Stimulated activated CD8-positive, alpha-beta memory T cell treated with anti-CD3 and anti-CD28 coated beads, Interleukin-4, amount 100 ng/mL, for 1 hour (primary cell): ENCODE measurements at places on chromosomes 5 and 9.

DNA sequence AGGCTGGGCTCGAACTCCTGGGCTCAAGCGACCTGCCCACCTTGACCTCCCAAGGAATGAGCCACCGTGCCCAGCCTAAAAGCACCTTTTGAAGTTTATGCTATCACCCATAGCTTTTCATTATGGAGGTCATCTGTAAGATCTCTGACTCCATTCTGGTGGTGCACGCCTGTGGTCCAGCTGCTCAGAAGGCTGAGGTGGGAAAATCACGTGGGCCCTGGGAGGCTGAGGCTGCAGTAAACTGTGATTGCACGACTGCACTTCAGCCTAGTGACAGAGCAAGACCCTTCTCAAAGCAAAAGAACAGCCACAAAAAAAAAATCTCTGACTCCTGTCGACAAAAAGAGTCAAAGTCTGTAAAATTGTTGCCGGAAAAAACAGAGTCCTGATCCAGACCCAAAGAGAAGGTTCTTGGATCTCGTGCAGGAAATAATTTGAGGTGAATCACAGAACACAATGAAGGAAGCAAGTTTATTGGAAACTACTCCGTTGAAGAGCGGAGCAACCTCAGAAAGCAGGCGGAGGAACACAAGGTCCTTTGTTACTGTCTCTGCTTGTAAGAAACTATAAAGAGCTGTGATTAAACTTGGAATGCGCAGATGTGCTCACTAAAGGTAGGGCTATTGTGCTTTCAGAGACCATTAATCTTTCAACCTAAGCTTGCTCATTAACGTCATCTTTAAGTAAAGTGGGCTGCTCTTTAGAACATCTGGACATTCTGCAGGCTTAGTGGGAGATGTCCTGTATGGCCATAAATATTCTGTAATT, 2.0 kb upstream of the HAUS6 start:
- DNase-seq, result no peak

GRCh38 chr5:98563885-98564653, 209.4 kb upstream of the RGMB start:
- DNase-seq, result no peak

GRCh38 chr5:171984748-171985419, 21.6 kb downstream of the FBXW11 start:
- no peak for DNase-seq

DNA sequence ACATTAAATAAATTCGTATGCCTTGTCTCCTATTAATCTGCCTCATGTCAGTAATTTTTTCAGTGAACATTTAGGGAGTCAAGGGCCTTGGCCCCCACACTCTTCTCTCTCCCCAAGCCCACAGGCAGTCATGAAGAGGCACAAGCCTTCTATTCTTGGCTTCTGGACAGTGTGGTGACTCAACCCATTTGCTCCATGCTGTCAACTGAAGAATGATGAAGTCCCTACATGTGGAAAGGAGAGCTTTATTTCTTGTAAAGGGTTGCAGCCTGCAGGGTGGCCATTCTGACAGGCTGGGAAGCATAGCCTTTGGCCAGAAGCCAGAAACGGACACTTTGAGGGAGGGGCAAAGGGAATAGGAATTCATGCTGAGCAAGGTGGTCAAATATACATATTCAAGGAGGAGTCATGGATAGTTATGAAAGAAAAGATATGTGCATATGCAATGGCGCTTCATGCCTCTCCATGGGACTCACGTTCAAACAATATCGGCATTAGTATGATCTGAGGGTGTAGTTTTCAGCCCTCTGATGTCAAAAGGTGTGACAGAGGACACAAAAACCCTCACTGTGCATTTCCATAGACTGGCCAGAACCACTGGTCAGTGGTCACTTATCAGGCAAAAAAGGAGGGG, 31.3 kb downstream of the ANKRA2 start:
- no peak for DNase-seq

DNA sequence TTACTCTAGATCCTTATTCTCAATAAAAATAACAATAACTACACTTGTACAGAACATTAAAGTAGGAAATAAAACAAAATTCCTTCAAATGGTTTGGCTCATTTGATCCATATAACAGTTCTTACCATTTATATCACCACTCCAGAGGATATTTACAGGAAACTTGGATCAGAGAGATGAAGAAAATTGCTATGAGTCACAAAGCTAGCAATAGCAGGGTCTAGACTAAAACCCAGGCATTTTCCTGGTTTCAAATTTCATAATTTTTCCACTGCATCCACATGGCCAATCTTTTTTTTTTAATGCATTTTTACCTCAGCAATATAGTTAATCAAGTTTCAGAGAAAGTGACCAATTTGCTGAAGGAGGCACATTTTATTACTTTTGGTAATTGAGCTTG, 299.2 kb downstream of the ELAVL2 start:
- DNase-seq, result no peak

- DNase-seq, result no peak
Measured at GRCh38 chr5:113612060-113612496, 98.6 kb downstream of the YTHDC2 start.

GRCh38 chr9:131965103-131965502, 114.6 kb downstream of the MED27 start:
- no peak for DNase-seq

GRCh38 chr5:41281215-41281810, 68.0 kb upstream of the C6 start:
- DNase-seq, result no peak

- no peak for DNase-seq
Measured at GRCh38 chr5:77560677-77561263, 68.7 kb upstream of the WDR41 start.

DNA sequence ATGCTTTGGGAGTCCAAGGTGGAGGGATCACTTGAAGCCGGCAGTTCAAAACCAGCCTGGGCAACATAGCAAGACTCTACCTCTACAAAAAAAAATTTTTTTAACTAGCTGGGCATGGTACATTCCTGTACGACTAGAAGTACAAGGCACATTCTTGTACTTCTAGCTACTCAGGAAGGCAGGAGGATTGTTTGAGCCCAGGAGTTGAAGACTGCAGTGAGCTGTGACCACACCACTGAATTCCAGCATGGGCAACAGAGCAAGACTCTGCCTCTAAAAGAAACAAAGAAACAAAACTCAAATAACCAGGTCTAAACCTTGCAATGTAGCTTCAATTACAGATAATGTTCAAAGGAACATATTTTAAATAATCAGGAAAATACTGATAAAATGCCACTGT, 56.2 kb downstream of the SSBP2 start:
- DNase-seq, result no peak

DNA sequence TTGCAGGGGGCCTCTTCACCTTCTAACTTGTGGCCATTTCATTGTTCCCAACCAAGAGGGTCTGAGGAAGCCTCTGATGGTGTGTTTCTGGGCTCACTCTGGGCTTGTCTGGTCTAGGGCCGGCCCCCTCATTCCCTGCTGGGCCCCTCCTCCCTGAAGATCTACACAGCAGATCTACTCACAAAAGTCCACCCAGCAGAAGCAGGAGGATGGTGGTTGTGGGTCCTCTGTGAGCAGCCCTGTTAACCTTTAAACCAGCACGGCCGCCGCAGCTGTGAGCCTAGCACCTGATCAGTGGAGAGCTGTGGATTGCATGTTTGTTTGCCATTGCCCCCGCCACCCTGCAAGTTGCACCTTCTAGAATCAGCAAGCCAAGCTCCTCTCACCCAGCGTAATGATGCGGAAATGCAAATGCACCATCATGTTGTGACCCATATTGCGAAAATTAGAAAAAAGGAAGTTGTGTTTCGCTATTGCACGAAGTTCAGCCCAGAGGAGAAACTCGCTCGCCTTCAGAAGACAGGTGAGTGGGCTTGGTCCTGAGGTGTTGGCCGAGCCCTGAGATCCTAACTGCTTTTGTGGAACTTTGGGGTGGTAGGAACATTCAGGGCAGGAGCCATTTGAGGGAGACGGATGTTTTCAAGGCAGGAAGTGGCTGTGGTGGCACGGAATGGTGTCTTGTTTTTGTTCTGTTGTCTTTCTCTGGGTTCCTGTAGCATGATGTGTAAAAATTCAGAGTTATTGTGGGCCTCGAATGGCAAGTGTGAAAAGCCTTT, 16.7 kb downstream of the FGD3 start:
- DNase-seq, result peak; percentile 49

- no peak for DNase-seq
Measured at GRCh38 chr5:67045816-67046740, 150.5 kb downstream of the CD180 start.

- no peak for DNase-seq
Measured at GRCh38 chr9:8855046-8855445, 1055.5 kb upstream of the DMAC1 start.

DNA sequence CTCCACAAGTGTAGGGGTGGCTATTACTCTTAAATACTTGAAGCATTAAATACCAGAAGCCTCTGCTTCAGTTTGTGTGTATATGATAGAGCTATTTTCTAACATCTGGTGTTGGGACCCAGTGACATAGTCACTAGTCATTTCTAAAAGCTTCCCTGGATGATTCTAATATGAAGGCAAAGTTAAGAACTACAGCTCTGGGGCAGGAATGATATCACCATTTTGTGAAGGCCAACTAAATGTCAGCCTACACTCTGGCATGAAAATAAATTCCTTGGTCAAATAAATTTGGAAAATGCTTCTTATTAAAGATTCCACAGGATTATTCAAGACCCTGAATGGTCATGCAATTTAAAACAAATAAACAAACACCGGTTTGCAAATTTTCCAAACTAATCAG, 197.7 kb downstream of the PLK2 start:
- DNase-seq, result no peak

DNA sequence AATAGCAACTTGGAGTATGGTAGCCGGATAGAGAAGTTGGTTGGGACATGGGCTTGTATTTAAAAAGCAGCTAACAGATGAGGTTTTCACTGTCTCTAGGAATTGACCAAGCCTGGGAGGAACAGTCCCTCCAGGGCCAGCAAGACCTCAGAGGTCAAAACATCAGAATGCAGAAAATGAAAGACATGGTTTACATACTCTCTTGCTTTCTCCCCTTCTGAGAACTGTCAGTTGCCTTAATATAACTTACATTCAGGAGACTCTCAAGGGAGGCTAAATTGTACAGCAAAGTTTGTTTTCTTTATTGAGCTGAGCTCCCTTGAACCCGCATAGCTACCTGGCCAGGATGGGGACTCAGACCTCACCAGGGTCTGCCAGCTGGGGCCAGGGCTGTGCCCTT, 179.3 kb downstream of the GAS1 start:
- no peak for DNase-seq

DNA sequence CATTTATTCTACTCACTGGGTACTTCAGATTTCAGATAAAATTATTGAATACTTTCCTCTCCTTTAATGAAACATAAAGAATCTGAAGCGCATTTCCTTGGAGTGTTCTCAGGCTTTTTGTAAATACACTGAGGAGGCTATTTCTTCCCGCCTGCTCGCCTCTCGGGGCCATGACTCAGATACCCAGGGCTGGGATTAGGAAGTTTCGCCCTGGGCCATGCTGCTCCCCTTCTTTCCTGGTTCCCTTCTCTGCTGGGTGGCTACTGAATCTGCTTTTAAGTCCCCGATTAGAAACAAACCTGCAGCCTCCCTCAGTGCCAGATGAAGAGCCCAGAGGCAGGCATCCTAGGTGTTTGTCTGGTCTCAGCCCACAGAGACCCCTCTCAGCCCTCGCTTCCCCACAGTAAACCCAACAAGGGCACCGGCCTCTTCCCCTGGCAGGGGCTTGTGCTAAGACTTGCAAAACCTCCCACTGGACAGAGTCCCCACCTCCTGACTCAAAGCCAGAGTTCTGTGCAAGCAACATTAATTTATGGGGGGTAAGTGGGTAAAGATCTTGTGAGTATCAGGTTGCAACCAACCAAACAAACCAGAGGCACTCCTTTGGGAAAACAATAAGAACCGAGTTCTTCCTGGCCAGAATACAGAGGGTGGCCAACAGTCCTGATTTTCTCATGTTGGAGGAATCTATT, 30.7 kb upstream of the IRX1 start:
- no peak for DNase-seq

DNA sequence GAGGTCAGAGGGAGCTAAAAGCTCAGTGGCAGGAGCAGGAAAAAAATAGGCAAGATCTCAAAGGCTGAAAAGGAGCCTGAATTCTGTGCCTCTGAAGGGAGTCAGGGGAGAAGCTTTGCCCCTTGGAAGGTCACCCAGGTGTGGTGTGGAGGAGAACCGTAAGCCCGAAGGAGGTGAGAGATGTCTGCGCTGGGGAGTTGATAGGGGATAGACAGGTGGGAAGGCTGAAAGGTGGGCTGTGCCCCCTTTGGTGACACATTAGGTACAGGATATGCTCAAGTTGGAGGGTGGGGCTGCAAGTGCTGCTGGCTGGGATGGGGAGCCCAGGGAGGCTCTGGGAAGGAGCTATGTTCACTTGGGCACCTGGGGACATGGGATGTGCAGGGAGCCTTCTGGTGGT, 217.7 kb downstream of the PAX5 start:
- DNase-seq, result no peak

GRCh38 chr5:23419115-23419514, 88.3 kb upstream of the PRDM9 start:
- no peak for DNase-seq

- no peak for DNase-seq
Measured at GRCh38 chr5:169527066-169527465, 56.5 kb upstream of the SPDL1 start.

DNA sequence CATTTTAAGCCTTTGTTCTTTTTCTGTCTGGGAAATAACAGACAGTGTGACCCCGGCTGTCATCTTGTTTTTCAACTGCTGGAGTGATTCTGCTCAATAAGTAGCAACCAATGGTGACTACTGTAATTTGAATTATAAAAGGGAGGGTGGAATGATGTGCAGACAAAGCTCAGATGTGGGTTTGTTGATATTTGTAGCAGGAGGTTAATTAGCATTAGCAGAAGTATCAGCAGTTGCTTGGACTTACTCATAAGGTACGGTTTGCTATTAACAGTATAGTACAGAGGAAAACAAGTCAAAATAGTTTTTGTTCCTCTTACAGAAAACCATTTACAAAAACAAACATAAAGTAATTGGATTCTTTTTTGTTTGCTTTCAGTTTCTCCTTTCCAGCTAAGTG, 140.4 kb downstream of the TUSC1 start:
- DNase-seq, result no peak

GRCh38 chr9:137691646-137692351, 73.0 kb downstream of the EHMT1 start:
- no peak for DNase-seq

DNA sequence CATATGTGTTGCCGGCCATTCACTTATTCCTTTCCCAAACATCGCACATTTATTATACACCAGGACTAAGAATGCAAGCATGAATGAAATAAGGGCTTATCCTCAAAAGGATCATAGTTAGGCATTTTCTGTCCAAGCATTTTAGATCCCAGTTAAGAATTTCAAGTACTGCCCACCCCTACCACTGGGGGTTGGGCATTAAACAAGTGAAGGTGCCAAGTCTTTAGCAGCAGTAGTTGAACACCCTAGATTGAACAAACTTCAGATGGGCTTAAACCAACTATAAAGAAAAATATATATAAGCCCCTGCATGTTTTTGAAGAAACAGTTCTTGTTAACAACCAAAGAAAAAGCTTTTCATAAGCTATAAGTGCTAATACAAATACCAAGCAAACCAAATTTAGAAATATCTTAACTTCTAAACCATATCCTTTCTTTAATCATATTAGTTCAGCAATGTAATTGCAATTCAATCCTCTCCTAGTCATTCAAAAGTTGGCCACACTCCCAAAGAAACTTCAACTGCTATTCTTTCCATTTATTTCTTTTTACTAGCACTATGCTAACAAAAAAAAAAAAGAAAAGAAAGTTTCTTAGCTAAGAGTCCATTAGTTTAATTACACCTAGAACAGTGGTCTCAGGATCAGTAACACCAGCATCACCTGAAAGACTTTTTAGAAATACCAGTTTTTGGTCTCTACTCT, 149.8 kb downstream of the MLLT3 start:
- DNase-seq, result no peak
